CMK (cell line): ENCODE measurements at places on chromosomes 6 and 20.

DNA sequence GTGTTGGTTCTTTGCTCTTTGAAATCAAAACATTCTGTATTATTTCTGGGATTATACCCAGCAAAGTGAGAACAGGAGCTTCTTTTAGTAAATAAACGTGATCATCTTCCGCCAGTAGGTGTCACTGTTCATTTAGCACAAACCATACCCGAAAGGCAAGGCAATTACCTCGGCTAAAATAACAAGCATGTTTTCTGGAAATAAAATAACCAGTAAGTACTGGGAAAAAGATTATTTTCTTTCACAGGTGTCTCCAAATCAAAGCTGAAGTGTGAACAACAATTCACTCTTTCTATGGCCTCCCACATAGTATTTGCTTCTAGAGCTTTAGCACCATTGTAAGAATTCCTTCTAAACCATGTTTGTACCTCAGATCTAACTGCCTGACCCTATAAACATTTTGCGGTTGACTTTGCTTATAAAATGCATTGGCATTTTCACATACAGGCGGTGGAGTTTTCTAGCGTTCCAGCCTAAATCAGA lies 144.6 kb upstream of the AGPAT4 start:
- peak; percentile 14 for DNase-seq

GRCh38 chr20:3177746-3178485 lies 4.6 kb upstream of the LZTS3 start:
- DNase-seq: no peak

DNA sequence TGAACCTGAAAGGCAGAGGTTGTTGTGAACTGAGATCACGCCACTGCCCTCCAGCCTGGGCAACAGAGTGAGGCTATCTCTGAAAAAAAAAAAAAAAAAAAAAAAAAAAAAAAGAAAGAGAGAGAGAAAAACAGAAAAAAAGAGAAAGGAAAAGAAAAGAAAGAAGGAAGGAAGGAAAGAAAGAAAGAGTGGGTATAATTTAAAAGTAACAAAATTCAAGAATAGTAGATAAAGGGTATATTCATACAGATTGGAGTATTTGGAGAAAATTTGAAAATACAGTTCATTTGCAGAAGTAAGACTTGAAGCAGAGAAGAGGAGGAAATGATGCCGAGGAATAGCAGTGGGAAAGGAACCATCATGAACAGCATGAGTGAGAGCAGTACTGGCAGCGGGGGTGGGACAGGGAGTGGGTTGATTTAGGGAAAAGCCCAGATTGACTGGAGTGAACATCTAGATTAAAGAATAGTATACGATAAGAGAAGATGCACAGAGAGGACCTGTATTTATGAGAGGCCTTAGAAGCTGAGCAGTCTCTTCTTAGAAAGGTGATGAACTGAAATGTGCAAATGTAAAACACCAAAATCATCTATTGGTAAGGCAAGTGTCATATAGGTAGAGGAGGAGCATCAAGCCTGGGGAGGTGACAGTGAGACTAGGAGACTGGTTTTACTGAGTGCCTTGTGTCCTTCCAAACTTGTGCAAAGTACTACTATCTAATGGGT lies 17.8 kb upstream of the HLA-DRB1 start:
- no peak for DNase-seq

- DNase-seq: no peak
Measured at GRCh38 chr6:147950623-147950987, 392.0 kb upstream of the SASH1 start.

GRCh38 chr20:23118766-23119165 lies 32.6 kb upstream of the CD93 start:
- no peak for DNase-seq

DNA sequence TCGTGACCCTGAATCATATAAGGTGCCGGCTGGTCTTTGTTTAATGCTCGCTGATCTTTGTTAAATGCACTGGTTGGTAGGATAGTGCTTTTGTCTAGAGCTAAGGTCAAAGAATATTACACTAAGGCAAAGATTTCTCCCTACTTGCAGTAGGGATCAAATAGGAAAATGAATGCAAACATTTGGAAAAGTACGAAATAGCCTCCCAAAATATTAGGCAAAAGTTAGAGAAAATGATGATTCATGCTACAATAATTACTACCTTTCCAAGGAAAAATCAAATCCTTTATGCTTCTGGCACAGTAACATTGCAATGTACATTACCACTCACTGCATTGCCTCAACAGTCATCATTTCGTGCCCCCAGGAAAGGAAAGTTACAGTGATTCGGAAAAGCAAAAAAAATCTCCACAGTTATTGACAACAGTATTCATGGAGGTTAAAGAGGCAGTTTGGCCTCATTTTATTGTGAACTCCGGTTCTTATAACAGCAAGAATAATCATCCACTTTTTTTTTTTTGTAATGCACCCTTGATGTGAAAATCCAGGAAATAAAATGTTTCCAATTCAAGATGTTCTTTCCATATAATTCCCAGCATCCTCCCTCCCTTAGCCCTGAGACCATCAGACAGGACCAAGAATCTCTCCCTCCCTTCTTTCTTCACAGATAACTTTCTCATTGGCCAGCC lies 61.7 kb upstream of the ZMYND8 start:
- no peak for DNase-seq

GRCh38 chr6:138404666-138405337 lies 779 bp downstream of the HEBP2 start:
- no peak for DNase-seq

GRCh38 chr6:116059713-116060571 lies 749 bp downstream of the FRK start:
- DNase-seq: no peak

- no peak for DNase-seq
Measured at GRCh38 chr6:102798636-102799035, 1405.1 kb downstream of the GRIK2 start.

DNA sequence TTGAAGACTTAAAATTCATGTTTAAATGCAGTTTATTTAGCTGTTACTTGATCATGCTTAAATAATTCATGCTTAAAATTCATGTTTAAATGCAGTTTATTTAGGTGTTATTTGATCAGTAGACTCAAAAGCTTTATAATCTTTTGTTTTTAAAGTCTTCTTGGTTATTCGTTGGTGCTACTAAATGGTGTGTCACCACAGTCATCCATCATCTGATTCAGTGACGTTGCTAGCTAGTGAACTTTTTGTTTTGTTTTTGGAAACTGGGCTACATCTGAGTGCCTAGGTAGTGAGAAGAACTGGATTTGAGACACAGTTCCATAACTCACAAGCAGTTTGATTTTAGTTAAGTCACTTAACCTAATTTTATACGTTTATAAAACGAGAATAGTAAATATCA lies 20.9 kb downstream of the SCAF8 start:
- no peak for DNase-seq

GRCh38 chr20:36883977-36884535 lies 8.1 kb downstream of the TLDC2 start:
- no peak for DNase-seq
